ENCODE measurements at places on chromosomes 12 and 14. TPM values are rescaled to one million over a fixed set of nuclear protein-coding genes. Genes with fewer than 3 reads are reported as not detected.

- no peak overlapping the region for H3K27ac ChIP-seq
- no peaks in the 10 kb centered on the region for H3K27me3 ChIP-seq
- no peaks in the 10 kb centered on the region for H3K36me3 ChIP-seq
Observed at GRCh38 chr12:65858831-65859230, 34.5 kb downstream of the HMGA2 start.

DNA sequence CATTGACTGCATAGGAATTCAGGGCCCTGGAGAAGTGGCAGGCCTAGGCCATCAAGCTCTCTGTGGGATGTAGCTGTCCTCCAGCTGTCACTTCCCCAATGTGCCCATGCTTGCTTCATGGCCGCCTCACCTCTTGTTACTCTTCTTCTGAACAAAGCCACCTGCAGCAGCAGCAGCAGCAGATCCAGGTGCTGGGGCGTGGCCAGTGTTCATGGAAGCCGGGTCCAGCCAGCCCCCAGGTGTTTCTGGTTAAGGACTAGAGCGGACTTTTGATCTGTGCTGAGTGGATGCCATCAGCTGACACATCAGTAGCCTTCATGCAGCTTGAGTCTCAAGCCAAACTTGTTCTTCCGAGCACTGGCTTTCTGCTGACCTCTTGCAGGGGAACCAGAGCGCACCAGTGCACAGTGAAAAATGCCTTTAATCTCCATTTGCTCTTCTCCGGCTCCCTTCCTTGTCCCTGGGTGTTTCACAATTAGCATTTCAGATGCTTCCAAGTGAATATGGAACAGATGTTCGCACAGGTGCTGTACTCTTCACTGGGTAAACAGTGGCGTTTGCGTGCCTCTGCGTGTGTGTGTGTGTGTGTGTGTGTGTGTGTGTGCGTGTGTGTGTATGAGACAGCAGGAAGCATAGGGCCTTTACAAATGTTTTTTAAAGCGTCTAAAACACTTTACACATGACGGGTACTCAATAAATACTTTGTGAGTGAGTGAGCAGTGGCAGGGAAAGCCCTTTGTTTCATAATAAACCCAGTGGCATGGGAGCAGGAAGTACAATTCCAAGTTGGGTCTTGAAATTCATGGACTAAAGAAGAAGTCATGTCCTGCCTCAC is 20.1 kb downstream of the TPCN1 start:
- no peaks in the 10 kb centered on the region for H3K27me3 ChIP-seq
- peaks cover 42% of the 10 kb centered on the region for H3K4me1 ChIP-seq
- DNase-seq: peak; percentile 70
- no peaks in the 10 kb centered on the region for H3K36me3 ChIP-seq

- no peaks in the 10 kb centered on the region for H3K27me3 ChIP-seq
- no peak for DNase-seq
- no peaks in the 10 kb centered on the region for H3K4me1 ChIP-seq
- no peak overlapping the region for H3K27ac ChIP-seq
Observed at GRCh38 chr12:31528095-31528494, 62.8 kb downstream of the DENND5B start.

DNA sequence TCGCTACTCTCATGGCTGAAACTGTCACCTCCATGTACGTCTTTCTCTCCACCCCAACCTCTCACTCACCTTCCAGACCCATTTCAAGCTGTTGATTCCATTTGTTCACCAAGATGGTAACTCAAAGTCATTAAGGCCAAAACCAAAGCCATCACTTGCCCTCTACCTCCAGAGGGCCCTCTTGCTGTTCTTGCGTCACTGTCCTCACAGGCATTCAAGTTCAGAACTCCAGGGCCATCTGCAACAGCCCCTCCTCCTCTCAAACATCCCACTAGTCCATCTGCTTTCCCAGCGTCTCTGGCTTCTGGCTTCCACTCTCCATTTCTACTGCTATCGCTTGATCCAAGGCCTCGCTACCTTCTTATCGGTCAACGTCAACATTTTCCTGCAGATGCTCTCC is 74.5 kb downstream of the VWF start:
- no peaks in the 10 kb centered on the region for H3K36me3 ChIP-seq
- no peak overlapping the region for H3K27ac ChIP-seq

GRCh38 chr12:40192704-40193255 is 32.0 kb upstream of the LRRK2 start:
- H3K36me3 ChIP-seq: no peaks in the 10 kb centered on the region
- H3K4me3 ChIP-seq: no peak overlapping the region
- H3K4me1 ChIP-seq: no peaks in the 10 kb centered on the region
- no peaks in the 10 kb centered on the region for H3K27me3 ChIP-seq
- H3K27ac ChIP-seq: no peak overlapping the region

GRCh38 chr12:50129290-50129689 is 17.3 kb downstream of the COX14 start:
- DNase-seq: no peak
- H3K4me1 ChIP-seq: no peaks in the 10 kb centered on the region
- no peak overlapping the region for H3K4me3 ChIP-seq
- no peak overlapping the region for H3K27ac ChIP-seq
- no peaks in the 10 kb centered on the region for H3K27me3 ChIP-seq
- no peaks in the 10 kb centered on the region for H3K36me3 ChIP-seq

DNA sequence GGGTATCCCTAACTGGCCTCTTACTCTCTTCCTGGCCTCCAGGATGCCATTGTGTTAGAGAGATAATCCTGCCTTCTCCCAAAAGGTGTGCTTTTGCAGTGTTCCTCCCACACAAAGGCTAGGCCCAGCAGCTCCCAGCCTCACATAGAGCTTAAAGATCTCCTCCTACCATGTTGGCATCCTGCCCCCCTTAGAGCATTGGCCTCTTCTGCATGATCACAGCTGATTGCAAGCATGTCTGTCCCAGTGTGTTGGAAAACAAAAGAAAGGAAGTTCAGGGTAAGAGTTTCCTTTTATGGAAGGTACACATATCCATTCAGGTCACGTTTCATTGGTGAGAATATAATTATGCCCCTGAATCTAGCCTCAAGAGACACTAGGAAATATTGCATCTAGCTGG is 405.4 kb downstream of the TMTC2 start:
- H3K27me3 ChIP-seq: no peaks in the 10 kb centered on the region
- H3K27ac ChIP-seq: no peak overlapping the region
- no peaks in the 10 kb centered on the region for H3K4me1 ChIP-seq
- no peaks in the 10 kb centered on the region for H3K36me3 ChIP-seq

GRCh38 chr12:65881965-65882413 is 57.7 kb downstream of the HMGA2 start:
- no peaks in the 10 kb centered on the region for H3K4me1 ChIP-seq
- no peaks in the 10 kb centered on the region for H3K36me3 ChIP-seq
- peak overlapping the region; percentile 9 for H3K27ac ChIP-seq
- no peaks in the 10 kb centered on the region for H3K27me3 ChIP-seq
- DNase-seq: peak; percentile 50

- H3K27ac ChIP-seq: no peak overlapping the region
- no peaks in the 10 kb centered on the region for H3K27me3 ChIP-seq
- H3K4me3 ChIP-seq: no peak overlapping the region
- no peaks in the 10 kb centered on the region for H3K4me1 ChIP-seq
- H3K36me3 ChIP-seq: no peaks in the 10 kb centered on the region
Observed at GRCh38 chr14:25350021-25350420, 300.1 kb upstream of the STXBP6 start.

- DNase-seq: peak; percentile 97
- H3K4me3 ChIP-seq: no peak overlapping the region
- H3K4me1 ChIP-seq: peaks cover 83% of the 10 kb centered on the region
- H3K27me3 ChIP-seq: no peaks in the 10 kb centered on the region
- no peaks in the 10 kb centered on the region for H3K36me3 ChIP-seq
- peak overlapping the region; percentile 66 for H3K27ac ChIP-seq
Observed at GRCh38 chr14:99566009-99566389, 38.0 kb downstream of the CCDC85C start.

- H3K27me3 ChIP-seq: no peaks in the 10 kb centered on the region
- H3K4me3 ChIP-seq: no peak overlapping the region
- H3K36me3 ChIP-seq: no peaks in the 10 kb centered on the region
- DNase-seq: no peak
- H3K4me1 ChIP-seq: no peaks in the 10 kb centered on the region
Observed at GRCh38 chr12:114164351-114164750, 198.2 kb upstream of the RBM19 start.

CMKLR1 gene
- 9.1 TPM for total RNA-seq

KRT6C gene
- not detected for total RNA-seq

KRT2 gene
- 5.1 TPM for total RNA-seq

ACVRL1 gene
- 34.8 TPM for total RNA-seq
